Activated CD4-positive, CD25-positive, alpha-beta regulatory T cell treated with anti-CD3 and anti-CD28 coated beads, Interleukin-2, amount 50 U/mL, for 16 hours (primary cell): ENCODE measurements at places on chromosomes 2 and 18.

DNA sequence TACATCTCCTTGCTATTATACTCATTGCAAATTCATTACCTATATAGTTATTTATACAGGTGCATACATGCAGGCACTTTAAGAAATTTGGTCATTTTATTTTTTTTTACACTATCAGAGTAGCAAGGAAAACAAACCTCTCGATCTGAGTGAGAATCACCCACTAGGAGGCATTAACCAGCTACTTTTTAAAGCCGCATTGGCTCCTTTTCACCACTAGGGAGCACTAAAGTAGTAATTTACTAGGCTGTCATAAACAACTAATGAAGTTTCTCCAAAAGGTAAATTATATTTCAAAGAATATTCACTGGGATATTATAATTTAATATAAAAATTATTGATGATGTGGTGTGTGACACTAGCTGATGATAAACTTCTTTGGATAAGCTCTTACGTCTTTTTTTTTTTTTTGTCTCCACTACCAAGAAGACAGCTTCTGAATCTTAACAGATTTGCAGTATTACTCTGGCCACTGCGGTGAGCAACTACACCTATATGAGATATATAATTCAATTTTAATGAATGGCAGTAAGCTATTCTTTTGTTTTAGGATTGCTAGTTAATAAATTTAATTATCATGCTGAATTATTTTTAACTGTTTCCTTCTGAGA is 101.9 kb downstream of the NOL4 start:
- DNase-seq: no peak

- no peak for DNase-seq
Measured at GRCh38 chr2:152532241-152532640, 185.0 kb downstream of the PRPF40A start.

GRCh38 chr2:238465487-238466242 is 38.9 kb downstream of the ASB1 start:
- no peak for DNase-seq

DNA sequence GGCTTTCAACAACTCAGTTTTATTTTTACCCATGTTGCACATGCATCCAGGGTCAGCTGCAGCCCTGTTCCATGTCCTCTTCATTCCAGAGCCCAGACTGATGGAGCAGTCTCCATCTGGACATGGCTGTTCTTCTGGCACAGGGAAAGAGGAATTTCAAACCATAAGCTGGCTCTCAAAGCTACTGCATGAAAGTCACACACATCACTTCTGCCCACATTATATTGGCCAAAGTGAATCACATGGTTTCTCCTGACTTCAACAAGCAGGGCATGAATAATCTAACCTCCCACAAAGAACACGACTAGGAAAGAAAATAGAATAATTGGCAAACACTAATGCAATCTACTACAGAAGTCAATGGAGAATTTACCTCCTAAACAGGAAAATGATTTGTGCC is 94.2 kb downstream of the FTCDNL1 start:
- DNase-seq: no peak

DNA sequence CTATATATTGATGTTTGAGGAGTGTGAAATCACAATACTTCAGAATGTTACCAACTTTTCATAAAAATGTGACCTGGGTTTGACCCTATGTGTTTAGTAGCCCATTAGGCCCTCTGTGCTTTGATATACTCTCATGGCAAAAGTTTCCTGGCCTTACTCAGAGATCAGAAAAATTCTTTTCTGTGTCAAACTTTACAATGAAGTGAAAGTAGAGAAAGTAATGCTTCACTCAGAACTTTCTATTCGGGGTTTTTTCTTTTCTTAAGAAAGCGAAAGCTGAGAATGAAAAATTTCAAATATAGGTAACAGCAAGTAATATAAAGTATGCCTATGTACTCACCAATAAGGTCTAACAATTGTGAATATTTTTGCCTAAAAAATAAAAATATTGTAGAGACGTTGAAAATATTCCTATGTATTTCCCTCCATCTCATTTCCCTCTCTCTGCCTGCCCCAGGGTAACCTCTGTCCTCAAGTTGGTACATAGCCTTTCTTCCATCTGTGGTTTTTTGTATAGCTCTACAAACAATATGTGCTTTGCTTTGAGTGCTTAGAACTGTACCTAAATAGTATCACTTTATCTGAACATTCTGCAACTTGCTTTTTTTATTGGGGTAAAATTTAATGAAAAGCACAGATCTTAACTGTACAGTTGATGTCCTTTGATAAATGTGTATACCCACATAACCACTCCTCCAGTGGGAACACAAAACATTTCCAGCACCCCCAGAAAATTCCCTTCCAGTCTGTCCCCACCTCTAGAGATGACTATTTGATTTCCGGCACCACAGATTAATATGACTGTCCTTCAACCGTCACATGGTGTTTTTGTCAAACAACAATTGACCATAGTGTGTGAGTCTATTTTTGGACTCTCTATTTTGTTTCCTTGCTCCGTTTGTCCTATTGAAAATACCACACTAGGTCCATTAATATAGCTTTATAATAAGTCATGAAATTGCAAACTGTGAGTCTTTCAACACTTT is 10.3 kb upstream of the ACKR3 start:
- no peak for DNase-seq

DNA sequence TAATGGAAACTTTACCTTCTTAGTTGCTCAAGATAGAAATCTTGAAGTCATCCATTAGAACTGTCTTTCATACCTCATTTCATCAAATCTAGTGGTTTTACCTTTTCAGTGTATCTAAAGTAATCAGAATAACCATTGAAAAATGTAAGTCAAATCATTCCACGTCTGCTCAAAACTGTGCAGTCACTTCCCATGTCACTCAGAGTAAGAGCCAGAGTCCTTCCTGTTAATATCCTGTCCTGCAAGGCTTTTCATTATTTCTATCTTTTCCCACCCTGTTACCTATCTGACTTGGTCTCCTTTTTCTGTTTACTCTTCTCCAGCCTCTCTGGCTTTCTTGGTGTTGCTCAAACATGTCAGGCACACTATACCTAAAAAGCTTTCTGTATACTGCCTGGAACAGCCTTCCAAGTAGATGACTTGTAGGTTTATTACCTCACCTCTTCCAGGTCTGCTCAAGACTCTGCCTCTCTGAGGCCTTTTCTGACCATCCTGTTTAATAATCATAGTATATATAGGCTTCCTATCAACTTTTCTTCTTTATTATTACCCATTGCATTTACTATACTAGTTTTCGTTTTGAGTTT is 3.4 kb downstream of the C2orf69 start:
- DNase-seq: no peak

DNA sequence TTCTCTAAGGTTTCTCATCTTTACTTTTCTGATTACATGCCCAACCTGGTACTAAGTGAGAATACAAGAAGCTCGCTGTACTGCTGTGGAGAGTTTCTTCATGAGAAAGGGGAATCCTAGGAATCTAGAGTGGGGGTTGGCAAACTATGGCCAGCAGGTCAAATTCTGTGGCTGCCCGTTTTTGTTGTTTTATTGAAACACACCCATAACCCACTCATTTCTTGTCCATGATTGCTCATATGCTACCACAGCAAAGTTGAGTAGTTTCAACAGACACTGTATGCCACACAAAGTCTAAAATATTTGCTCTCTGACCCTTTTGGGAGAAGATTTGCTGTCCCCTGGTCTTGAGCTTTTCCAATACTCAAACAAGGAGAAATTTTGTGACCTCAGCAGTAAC is 58.8 kb downstream of the C2orf74 start:
- no peak for DNase-seq

GRCh38 chr2:58680755-58681310 is 439.7 kb upstream of the FANCL start:
- DNase-seq: no peak

GRCh38 chr18:59605633-59606192 is 91.5 kb downstream of the CCBE1 start:
- no peak for DNase-seq

DNA sequence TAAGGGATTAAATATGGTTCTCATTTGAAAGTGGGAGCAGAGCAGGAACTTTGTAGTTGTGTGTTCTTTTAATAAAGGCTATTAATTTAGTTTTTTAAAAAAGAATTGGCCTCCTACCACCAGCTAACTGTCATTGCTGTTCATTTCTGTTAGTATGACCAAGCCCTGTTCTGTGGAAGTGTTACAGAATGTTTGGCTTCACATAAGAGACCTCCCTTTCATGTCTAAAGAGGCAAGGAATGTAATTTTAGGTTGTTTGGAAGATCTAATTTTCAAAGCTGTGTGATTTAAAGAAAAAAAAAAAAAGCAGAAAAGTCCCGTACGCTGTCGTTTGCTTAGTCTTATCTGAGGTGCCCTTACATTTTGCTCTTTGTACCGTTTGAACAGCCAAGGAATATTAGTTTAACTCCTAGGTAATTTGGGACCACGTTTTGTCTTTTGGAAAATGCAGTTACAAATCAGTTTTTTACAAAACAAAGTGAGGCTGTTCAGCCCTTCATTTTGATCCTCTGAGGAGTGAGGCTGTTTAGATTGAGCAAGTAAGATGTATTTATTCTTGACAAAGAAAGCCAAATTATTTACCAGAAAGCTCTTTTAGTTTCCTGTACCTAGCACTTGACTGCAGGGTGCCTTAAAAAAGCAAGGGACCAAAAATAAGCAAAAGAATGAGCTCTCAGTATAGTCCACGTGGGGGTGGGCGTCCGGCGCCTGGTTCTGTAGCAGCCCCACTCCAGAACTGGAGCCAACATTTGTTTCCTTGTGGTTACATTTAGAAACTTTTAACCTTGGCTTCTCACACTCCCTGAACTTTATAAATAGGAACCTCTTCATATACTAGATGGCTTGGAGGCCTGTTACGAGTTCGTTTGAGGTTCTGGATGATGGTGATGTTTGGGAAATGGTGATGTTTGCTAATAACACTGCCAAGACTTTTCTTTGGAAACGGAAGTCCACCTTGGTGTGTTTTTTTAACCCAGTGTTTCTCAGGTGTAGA is 136.2 kb downstream of the FMNL2 start:
- no peak for DNase-seq

DNA sequence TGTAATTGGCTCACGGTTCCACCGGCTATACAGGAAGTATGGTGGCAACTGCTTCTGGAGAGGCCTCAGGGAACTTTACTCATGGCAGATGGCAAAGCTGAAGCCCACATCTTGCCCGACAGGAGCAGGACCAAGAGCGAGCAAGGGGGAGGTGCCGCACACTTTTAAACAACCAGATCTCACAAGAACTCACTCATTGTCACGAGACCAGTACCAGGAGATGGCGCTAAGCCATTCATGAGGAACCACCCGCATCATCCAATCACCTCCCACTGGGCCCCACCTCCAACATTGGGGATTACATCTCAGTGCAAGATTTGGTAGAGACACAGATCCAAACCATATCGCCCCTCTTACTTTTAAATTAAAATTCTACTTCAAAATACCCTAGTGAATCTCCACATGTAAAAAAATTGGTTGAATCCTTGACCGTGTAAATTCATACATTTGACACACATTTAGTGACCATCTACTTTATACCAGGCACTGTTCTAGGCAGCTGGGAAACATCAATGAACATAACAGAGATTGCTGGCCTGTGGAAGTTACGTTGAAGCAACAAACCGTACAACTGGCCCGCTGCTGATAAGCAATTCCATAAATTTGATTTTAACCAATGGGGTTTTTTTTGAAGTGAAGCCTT is 87.6 kb downstream of the ALPK2 start:
- no peak for DNase-seq

GRCh38 chr2:240165661-240166060 is 25.2 kb upstream of the OTOS start:
- DNase-seq: no peak

- no peak for DNase-seq
Measured at GRCh38 chr2:19474128-19474527, 115.7 kb upstream of the OSR1 start.

DNA sequence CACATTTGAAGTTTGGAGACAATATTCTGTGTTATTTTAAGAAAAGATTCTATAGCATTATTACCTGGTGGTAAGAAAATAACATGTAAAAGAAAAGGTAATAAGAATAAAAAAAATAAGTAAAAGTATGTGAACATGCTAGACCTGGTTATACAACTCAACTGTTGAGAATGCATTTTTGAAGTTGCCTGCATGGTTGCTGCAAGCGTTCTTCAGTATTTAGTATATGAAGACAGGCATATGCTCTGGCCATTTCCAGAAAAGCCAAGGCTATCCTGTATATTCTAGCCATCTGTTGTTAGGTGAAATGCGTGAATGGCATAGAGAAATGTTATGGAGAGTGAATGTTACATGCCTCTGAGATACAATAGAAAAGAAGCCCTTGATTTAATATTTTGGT is 6.8 kb upstream of the MMADHC start:
- no peak for DNase-seq

DNA sequence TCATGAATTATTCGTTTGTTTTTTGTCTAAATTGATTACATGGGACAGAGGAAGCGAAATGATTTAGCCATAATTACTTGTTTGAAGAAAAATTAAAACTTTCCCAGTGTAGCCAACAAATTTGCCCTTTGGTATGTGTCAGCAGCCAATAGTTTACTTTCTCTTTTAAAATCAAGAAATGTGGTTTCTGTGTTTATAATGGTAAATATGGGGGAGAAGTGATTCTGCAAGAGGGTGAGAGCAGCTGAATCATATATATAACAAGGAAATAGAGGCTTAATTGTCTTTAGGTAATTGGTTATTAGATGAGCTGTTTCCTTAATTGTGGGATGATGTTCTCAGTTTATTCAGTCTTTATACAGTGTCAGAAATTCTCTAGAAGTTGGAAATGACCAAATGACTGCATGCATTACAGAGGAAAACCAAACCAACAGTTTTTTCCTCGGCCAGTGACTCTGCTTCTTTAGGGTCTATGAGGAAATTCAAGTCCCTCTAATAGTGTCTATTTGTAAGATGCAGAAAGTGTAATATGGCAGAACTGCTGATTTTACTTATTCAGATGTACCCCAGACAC is 132.9 kb downstream of the AGPS start:
- no peak for DNase-seq

GRCh38 chr18:12317664-12318333 is 9.8 kb downstream of the TUBB6 start:
- no peak for DNase-seq

DNA sequence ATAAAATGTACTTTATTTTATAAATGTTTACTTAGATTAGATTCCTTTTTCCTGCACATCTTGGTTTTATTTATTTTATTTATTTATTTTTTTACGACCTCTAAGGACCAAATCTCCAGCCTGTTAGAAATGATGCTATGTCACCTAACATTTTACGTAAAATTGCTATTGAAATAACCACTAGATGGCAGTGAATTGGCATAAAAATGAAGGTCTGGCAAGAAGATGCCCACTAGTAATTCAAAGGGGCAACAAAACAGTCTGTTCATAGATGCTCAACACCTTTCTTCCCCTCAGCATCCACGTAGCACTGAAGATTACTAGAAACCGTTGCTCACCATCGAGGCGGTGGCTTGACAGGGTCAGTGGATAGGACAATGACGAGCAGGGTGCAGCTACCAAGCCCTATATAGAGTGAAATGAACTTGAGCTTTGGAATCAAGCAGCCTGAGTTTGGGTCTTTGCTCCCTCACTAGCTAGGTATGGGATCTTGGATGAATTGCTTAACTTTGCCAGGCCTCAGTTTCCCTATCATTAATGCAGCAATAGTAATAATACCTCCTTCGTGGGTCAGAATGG is 128.7 kb upstream of the L3MBTL4 start:
- no peak for DNase-seq
